ENCODE measurements at places on chromosomes 11 and 22.

GRCh38 chr22:39567135-39567946 is 3.2 kb upstream of the CACNA1I start:
- DNase-seq = no peak

GRCh38 chr11:64094463-64095260 is 58.9 kb downstream of the FLRT1 start:
- DNase-seq = no peak

- DNase-seq = peak; percentile 16
These were observed 18.2 kb upstream of the OR10W1 start for GRCh38 chr11:58286249-58286648.

DNA sequence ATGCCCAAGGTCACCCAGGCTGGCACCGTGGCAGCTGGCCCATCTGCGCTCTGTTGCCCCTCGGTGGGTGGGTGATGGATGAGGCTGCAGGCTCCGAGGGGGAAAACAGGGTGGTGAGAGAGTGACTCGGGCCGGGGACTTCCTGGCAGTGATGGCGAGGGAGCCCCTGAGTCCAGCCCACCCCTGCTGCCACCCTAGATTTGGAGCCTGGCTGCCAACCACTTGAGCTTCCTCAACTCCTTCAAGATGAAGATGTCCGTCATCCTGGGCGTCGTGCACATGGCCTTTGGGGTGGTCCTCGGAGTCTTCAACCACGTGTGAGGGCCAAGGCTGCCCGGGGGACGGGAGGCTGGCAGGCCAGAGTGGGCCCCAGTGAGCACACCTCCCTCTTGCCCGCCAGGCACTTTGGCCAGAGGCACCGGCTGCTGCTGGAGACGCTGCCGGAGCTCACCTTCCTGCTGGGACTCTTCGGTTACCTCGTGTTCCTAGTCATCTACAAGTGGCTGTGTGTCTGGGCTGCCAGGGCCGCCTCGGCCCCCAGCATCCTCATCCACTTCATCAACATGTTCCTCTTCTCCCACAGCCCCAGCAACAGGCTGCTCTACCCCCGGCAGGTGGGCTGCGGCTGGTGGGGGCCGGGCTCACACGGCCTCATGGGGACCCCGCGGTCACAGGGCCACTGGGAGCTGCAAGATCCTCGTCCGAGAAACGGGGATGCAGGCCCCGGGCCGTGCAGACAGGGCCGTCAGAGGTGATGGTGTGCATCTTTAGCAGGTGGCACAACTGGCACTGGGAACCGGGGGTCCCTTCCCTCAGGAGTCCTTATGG is 10.1 kb downstream of the TCIRG1 start:
- DNase-seq = no peak

GRCh38 chr22:17237038-17237668 is 17.9 kb upstream of the ADA2 start:
- DNase-seq = no peak

DNA sequence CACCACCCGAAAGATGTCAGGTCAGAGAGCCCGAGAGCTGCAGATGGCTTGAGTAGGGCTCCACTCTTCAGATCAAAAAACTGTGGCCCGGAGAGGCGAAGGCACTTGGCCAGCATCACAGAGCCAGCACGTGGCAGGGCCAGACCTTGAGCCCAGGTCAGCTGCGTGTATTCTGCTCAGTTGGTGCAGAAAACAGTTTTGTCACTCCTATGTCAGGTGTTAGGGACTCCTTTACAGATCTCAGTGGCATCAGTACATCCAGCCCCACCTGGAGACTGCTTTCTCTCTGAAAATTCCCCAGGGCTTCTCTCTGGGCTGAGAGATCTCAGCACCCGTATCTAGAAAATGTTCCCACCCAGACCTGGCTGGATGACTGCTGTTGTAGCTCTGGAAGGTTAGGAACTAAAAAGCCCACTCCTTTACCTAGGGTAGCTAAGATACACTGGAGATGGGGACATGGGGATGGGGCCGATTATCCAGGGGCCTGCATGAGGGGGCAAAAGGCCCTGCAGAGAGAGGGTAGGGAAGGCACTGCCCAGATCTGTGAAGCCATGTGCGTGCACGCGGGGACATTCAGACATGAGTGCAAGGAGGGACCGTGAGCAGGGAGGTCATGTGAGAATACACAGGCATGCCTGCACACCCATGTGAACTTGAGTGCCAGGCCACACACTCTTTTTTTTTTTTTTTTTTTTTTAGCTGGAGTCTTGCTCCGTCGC is 3.4 kb downstream of the APOA1 start:
- no peak for DNase-seq

DNA sequence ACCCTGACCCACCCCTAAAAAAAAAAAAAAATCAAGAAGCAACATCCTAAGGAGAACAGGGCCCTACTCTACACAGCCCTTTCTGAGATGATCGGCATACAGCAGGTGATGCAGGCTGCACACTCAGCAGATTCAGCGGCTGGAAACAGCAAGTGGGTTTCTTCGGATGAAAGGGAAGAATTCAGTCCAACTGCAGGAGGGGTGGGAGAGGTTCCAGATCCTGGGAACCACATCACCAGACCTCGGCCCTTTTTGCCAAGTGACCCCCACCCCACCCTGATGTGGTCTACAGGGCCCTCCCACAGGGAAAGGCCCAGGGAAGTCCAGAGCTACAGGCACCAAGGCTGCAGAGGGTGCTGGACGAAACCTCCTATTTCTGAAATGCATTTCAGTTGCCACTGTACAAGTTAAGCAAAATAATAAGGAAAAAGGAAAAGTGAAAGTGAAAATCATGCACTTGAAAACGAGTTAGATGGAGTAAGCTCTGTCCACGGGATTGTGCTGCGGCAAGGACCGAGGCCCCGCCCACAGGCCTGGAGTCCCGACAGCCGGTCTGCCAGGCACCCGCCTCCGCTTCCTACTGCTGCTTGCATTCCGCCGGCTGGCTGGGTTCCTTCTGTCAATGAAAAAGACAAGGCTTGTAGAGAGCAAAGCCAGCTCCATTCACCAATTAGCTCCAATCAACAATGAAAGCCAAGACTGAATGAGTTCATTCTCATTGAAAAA is 16.0 kb upstream of the PHLDA2 start:
- peak; percentile 83 for DNase-seq

DNA sequence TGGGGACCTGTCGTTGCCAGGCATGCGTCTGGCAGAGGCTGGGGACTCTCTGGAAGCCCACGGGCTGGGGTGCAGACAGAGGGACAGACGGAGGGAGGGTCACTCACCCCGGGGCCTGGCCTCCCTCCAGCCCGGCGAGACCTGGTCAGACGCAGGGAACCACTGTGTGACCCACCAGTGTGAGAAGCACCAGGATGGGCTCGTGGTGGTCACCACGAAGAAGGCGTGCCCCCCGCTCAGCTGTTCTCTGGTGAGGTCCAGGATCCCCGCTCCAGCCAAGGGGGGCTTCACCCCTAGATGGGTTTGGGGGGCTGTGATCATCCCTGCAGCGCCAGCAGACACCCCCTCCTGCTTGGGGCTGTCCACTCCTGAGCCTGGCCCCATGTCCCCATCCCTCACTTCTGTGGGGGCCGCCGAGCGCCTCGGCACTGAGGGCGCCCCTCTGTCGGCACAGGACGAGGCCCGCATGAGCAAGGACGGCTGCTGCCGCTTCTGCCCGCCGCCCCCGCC is 23.6 kb upstream of the MUC5B start:
- no peak for DNase-seq

GRCh38 chr11:61489833-61490721 is 18.5 kb upstream of the LRRC10B start:
- no peak for DNase-seq

DNA sequence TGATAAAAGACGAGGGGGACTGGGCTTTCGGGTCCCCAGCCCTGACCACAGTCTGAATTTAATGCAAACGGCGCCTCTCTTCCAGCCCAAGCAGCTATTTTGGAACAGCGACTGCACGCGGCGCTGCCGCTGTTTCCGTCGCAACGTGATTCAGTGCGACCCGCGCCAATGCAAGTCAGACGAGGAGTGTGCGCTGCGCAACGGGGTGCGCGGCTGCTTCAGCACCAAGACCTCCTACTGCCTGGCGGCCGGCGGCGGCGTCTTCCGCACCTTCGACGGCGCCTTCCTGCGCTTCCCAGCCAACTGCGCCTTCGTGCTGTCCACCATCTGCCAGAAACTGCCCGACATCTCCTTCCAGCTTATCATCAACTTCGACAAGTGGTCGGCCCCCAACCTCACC is 56.7 kb downstream of the TECTA start:
- no peak for DNase-seq

GRCh38 chr11:44146931-44147330 is 51.5 kb downstream of the EXT2 start:
- DNase-seq = no peak

DNA sequence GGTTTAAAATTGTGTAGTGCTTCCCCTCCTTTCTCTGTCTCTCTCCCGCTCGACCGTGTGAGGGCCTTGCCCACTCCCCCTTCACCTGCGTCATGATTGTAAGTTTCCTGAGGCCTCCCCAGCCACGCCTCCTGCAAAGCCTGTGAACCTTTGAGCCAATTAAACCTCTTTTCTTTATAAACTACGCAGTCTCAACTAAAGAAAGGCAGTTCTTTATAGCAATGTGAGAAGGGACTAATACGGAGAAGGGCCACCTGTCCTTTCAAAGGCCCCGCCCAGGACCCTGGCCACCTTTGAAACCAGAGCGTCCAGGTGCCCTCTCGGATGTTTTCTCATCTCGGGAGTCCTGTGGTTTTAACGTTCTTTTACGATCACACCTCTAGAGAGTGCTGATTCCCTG is 741.5 kb downstream of the BRD1 start:
- no peak for DNase-seq

- DNase-seq = no peak
These were observed 22.9 kb upstream of the SLC22A12 start for GRCh38 chr11:64568041-64568571.

DNA sequence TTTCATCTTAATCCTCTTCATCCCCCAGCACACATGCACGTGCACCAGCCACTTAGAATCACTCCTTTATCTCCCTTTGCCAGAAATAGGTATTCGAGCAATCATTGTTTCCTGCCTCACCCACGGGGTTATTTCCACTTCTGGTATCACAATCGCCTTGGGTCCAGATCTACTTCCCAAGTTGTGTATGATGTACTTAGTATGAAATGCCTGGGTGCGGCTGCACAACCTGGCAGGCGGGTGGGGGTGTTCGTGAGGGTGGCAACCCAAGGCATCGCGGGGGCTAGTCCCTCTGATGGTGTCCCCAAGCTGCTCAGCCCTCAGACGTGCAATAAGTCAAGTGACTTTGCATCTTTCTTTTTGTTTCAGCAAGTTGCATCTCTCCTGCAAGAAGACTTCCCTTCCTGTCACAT is 475.6 kb downstream of the MIAT start:
- DNase-seq = no peak

GRCh38 chr11:69644071-69644961 is 3.4 kb downstream of the CCND1 start:
- peak; percentile 86 for DNase-seq

GRCh38 chr11:46039990-46040389 is 81.3 kb downstream of the PHF21A start:
- DNase-seq = no peak

- DNase-seq = no peak
These were observed 510.0 kb downstream of the INSC start for GRCh38 chr11:15624701-15625100.

- DNase-seq = no peak
These were observed 35.1 kb downstream of the C22orf31 start for GRCh38 chr22:29026579-29026978.

GRCh38 chr11:128803011-128803410 is 64.1 kb downstream of the KCNJ1 start:
- DNase-seq = no peak

- DNase-seq = no peak
These were observed 7.3 kb upstream of the CEP295 start for GRCh38 chr11:93654226-93654625.

- no peak for DNase-seq
These were observed 13.1 kb downstream of the CRY2 start for GRCh38 chr11:45860348-45860747.

- DNase-seq = no peak
These were observed 87.3 kb upstream of the CLPB start for GRCh38 chr11:72521664-72522063.

GRCh38 chr11:75773595-75774353 is 5.2 kb downstream of the DGAT2 start:
- no peak for DNase-seq

DNA sequence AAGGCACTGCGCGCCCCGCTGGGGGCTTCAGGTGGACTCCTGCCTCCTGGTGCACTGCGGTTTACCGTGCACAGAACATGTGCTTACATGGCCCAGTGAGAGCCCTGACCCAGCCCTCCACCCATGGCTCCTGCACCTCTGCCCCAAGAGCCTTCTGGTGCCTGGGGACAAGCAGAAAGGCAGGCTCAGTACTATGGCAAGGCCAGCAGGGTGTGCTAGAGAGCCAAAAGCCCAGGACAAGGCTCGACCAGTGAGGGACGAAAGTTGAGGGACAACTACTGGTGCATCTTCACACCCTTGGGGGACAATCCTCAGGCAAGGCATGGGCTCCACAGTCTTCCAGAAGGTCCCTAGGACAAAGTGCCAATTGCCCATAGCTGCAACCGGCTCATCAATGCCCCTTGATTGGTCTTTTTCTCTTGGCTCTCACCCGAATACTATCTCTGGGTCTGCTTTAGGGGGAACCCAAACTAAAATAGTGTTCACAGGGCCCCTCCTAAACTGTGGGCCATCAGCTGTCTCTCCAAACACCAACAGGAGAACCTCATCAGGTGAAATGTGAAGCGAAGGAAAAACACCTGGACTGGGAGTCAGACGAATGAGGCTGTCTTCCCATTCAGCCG is 13.5 kb downstream of the PGA5 start:
- peak; percentile 27 for DNase-seq

GRCh38 chr11:36463781-36464180 is 46.3 kb downstream of the TRAF6 start:
- DNase-seq = no peak

DNA sequence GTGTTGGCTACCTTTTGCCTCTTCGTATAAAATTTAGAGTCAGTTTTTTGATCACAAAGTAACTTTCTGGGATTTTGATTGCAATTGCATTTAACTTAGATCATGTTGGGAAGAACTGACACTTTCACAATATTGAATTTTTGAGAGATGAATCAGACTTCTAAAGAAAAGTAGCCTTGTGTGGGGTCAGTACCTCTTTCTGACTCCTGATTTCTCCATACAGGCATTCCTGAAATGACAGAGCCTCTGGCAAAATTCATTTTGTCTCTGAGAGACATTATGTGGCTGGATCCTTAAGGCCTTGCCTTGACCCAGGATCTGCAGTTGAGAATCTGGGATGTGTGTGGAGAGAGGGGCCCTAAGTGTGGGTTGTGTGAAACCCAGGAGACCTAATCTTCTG is 37.8 kb downstream of the PPFIBP2 start:
- DNase-seq = no peak

GRCh38 chr11:69033431-69033830 is 15.3 kb upstream of the TPCN2 start:
- DNase-seq = no peak

- DNase-seq = no peak
These were observed 46.3 kb upstream of the SYT13 start for GRCh38 chr11:45332276-45332934.

DNA sequence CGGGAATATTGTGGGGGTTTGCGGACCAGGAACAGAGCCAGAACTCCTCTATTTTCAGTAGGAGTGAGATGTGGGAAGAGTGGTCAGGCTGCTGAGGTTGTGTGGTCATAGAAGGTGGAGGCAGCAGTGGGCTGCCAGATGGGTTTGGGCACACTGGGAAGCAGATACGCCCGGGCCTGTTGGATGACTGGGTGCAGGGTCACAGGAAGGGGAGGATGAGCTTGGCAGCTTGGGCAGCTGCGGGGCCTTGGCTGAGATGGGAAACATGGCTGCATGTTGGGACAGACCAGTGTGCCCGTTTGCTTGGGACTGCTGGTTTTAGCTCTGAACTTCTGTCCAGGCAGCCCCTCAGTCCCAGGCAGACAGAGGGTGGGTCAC is 11.4 kb downstream of the SHANK3 start:
- DNase-seq = no peak

- no peak for DNase-seq
These were observed 15.9 kb upstream of the LRRC32 start for GRCh38 chr11:76686261-76687079.

All from AG04450 (cell line).